ENCODE measurements at places on chromosomes 11 and 22.

DNA sequence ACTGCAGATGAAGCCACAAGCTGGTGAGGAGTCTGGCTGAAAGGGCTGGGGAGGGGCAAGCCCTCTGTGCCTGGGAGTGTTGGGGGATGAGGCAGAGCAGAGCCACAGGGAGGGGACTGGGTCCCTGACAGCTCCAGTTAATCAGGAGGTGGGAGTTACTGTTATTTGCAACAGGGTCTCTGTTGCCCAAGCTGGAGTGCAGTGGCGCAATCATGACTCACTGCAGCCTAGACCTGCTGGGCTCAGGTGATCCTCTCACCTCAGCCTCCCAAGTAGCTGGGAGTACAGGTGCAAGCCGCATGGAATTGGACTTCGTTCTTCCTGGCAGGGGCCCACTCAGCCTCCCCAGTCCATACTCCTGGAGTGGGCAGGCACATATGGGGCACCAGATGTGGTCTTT, 7.7 kb downstream of the SCN2B start:
- DNase-seq = no peak

GRCh38 chr11:93552874-93553273, 9.7 kb upstream of the SMCO4 start:
- DNase-seq = no peak

- no peak for DNase-seq
Measured at GRCh38 chr11:117044287-117045035, 53.8 kb downstream of the SIK3 start.

- no peak for DNase-seq
Measured at GRCh38 chr11:1501421-1502167, 15.0 kb upstream of the MOB2 start.

DNA sequence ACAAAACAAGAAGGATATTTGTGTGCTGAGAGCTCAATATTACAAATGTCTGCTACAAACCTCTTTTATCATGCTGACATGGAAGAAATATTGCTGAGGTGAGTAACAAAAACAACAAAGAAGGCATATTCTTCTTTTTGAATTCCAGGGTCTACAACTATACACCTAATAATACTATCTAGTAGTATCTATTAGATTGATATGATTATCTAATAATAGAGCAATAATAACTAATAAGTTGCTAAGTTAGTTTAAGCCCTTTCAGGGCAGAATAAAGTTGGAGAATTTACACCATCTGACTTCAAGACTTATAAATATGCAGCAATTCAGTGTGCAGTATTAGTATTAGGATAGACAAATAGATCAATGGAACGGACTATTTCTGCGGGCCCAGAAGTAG, 11.4 kb upstream of the PGM2L1 start:
- DNase-seq = no peak

- DNase-seq = no peak
Measured at GRCh38 chr11:11003226-11003625, 145.4 kb upstream of the ZBED5 start.

DNA sequence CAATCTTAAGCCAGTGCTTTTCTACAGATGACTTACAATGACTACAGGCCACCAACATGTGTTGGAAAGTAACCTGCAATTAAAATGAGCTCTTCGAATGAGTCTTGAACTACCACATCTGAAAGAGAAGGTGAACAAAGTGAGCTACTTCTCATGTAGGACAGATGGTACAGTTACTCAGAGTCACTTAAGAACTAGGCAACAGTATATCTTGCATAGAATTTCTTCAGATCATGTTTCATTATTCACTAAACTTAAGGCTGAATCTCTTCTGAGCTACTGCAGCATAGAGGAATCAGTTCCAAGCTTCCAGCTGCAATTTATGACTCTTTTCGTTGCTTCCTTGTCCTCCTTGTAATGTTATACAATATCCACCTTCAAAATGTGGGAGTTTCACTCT, 270.9 kb downstream of the TTC28 start:
- DNase-seq = no peak

- DNase-seq = no peak
Measured at GRCh38 chr11:68579455-68579854, 104.9 kb upstream of the GAL start.

- no peak for DNase-seq
Measured at GRCh38 chr11:10978198-10978597, 120.3 kb upstream of the ZBED5 start.

GRCh38 chr22:50314455-50315288, 7.2 kb upstream of the PLXNB2 start:
- no peak for DNase-seq

GRCh38 chr11:83092488-83093384, 21.0 kb upstream of the RAB30 start:
- no peak for DNase-seq

All from left renal pelvis (tissue), 4 donors.